ENCODE measurements at places on chromosomes 12 and 14. TPM values are rescaled to one million over a fixed set of nuclear protein-coding genes. Genes with fewer than 3 reads are reported as not detected.

The TOMM20L gene
- not detected for total RNA-seq

The TSHR gene
- 0.60 TPM for total RNA-seq

DNA sequence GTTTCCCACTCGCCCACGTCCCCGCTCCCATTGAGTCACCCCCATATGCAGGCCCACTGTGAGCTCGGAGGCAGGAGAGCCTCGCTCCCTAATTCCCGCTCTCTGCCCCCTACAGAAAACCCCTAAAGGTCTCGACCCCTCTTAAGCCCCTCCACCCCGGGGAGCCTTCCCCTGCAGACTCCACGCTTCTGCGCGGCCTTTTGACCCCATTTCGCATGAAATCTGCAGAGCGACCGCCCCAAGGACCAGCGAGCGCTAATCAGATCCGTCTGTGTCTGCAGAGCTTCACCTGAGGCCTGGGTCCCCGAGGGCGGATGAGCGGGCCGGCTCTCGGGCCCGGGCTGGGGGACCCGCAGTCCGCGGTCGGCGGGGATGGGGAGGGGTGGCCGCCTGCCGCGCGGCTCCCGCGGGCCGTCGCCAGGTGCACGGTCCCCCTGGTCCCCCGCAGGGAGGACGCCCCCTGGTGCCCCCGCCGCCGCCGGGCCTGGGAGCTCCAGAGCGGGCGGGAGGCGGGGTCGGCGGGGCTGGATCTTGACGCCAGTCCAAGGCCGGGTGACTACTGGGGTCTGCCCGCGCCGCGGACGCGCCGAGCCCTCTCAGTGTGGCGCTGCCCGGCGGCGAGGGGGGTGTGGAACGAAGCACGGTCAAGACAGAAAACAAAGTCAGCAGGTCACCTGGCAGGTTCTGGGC, 10.1 kb downstream of the BMP4 start:
- no peak for DNase-seq

DNA sequence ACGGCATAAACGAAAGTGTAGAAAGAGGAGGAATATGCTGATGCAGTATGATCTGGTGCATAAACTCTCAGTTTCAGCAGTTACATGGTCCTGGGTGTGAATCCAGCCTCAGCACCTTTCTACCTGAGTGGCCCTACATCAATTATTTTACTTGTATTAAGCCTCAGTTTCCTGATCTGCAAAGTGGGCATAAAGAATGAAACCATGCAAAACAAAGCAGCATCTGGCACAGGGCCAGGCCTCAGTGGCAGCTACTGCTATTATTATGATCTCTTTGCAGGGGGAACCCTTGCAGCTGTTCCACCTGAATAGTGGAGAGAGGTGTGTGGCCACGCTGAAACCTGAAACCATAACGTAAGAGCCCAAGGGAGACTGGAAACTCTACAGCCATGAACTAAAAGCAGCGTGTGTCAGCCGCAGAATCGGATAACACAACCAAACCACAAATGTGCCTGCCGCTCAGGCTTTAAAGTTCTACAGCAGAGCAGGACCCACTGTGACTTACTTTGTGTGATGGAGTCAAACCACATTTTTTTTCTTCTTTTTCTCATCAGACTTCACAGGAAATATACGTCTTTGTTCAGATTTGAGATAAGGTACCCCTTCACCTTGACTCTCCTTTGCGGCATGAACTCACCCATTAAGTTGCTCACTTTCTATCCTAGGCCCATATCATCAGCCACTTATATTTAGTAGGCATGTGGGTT, 29.2 kb upstream of the FOS start:
- no peak for DNase-seq

- DNase-seq, result no peak
Measured at GRCh38 chr14:95155045-95155444, 2.3 kb downstream of the DICER1 start.

GRCh38 chr14:74302152-74302628, 544 bp downstream of the ABCD4 start:
- no peak for DNase-seq

DNA sequence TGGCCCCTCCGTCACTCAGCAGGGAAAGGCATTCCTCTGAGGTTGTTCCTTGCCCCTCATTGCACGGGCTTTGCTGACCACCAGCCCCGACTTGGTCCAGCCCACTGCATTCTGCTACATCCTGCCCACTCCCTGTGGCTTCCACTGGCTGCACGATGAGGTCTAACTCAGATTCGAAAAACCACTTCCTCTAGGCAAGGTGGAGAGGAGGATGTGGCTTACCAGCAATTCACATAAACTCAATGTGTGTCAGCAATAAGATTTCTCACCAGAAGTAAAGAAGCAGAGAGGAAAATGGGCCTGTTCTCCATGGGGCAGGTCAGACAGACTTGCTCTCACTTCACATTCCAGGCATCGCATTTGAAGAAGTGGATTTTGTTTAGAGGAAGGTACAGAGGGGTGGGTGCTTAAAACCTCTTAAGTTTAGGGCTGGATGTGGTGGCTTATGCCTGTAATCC, 14.7 kb downstream of the GPR68 start:
- peak; percentile 57 for DNase-seq

GRCh38 chr12:1660304-1661187, 30.3 kb upstream of the ADIPOR2 start:
- DNase-seq, result peak; percentile 85

- DNase-seq, result no peak
Measured at GRCh38 chr12:68111995-68112394, 47.5 kb downstream of the IFNG start.

- DNase-seq, result no peak
Measured at GRCh38 chr12:48017496-48017895, 13.2 kb upstream of the COL2A1 start.

GRCh38 chr12:108342985-108343384, 3.9 kb upstream of the CMKLR1 start:
- DNase-seq, result no peak

DNA sequence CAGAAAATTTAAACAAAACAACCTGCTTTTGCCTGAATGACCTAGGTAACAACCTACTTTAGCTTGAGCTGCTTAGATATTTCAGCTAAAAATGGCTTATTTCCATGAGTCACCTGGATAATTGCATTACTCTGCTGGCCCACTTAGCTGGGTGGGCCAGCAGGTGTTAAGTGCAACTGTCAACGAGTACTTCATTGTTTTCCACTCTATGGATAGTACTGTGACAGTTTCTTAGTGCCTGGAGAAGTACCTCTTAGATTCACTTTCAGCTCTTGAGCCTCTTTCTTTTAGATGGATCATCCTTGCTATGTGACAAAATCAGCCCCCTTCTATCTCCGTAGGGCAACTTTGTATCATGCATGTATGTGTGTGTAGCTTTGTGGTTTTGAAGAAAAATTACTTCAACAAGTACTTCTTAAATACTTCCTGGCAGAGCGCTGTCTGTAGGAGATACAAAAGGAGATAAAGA, 368.2 kb upstream of the ATP2B1 start:
- DNase-seq, result no peak

GRCh38 chr12:85836197-85837090, at the start of gene RASSF9:
Gene RASSF9, minus strand, starts transcription at chr12:85836409. Its CDS starts 208 bp downstream, at chr12:85836201.
- no peak for DNase-seq

DNA sequence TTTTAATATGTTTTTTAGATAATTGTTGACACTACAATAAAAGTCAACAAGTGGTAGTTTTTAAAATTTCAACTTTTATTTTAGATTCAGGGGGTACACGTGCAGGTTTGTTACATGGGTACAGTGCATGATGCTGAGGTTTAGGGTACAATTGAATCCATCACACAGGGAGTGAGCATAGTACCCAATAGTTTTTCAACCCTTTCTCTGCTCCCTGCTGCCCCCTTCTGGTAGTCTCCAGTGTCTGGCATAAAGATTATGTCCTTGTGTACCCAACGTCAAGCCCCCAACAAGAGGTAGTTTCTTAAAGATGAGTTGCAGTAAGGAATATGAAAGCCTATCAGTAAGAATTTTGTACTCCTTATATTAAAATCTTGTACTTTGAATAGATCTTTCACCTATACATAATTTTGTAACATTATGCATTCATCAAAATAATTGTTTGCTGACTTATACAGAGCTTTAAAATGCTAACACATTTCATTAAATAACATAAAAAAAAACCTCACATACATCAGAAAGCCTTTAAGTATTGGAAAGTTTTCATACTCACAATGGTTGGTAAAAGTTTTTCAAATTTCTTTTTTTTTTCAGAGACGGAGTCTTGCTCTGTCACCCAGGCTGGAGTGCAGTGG, 5.4 kb upstream of the RALGAPA1 start:
- DNase-seq, result peak; percentile 83

All from mucosa of descending colon (tissue), 3 donors.